ENCODE measurements at places on chromosomes 12 and 14.

DNA sequence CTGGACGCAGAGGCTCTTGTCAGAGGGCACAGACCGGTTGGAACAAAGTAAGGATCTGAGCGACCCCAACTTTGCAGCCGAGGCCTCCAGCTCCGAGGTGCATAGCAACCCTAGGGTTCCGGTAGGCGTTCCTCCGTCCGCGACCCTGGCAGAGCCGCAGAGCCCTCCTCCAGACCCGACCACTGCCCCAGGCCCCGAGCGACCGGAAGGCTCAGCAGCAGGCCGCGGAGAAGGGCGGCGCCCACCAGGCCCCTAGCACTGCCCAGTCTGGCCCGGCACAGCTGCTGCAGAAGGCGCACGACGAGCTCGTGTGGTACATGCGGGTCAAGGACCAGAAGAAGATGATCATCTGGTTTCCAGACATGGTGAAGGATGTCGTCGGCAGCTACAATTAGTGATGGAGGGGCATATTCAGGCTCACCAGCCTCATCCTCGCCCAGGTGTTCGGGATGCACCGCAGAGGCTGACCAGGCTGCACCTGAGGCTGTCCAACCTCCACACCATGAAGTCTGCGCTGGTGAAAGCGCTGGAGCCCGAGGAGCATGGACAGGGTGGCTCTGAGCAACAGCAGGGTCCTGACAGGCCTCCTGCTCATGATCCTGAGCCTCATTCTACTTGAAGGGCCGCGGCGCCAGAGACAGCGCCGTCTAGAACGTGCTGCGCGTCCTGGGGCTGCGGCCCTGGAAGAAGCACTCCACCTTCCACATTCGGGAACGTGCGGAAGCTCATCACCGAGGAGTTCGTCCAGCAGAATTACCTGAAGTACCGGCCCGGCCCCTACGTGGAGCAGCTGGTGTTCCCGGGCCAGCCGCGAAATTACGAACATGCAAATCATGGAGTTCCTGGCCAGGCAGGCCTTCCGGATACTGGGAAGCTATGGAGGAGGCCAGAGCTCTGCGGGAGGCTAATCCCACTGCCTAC is 24.5 kb downstream of the CAPS2 start:
- no peak for DNase-seq

- no peak for DNase-seq
These were observed 30.6 kb downstream of the TMEM132D start for GRCh38 chr12:129873111-129873832.

DNA sequence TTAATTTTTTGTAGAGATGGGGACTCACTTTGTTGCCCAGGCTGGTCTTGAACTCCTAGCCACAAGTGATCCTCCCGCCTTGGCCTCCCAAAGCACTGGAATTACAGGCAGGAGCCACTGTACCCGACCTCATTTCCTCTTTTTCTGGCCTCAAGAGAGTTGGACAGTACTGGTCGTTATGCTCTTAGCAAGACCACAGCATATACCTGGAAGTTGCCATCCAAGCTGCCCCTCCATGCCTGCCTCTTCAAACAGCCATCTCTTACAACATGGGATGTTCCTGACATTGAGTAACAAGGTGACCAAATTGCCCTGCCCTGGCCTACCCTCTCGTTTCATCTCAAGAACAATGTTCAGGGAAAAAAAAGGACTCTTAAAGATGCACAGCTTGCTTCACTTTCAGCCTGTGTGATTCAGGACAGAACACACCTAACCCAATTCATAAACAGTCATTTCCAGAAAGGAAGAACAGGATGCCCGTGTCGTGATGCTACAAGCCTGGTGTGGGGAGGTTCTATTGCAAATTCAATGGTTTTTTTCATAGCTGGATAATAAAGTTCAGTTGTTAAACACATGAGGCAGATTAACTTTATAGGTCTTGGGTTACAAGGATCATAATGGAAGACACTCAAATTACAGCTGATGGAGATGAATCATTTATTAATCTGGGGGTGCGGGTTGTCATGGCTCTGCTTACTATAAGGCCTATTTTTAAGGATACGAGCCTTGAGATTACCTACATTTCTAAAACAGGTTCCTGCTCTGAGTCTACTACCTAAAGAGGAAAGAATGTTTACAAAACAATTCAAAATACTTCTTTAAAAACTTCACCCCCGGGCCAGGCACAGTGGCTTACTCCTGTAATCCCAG is 11.9 kb downstream of the GLTP start:
- no peak for DNase-seq

GRCh38 chr12:93552427-93552826 is 20.0 kb upstream of the SOCS2 start:
- no peak for DNase-seq

GRCh38 chr12:77751939-77752338 is 78.8 kb upstream of the NAV3 start:
- no peak for DNase-seq

DNA sequence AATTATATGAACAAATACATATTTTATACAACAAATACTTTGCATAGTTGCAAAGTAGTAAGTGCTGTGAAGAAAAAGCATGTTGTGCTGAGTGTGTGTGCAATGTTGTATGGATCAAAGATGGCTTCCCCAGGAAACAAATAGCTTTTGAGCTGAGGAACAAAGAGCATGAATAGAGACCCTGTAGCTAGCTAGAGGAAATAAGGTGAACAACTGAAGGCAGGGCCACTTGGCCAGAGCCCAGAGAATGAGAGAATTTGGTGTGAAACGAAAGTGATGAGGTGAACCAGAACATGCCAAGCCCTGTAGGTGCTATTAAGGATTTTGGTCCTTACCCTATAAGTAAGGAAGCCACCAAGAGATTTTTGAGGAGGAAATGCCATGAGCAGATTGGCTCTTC is 17.1 kb downstream of the DYRK2 start:
- no peak for DNase-seq

- DNase-seq = no peak
These were observed 24.3 kb upstream of the CPM start for GRCh38 chr12:68957273-68957672.

Data from left renal pelvis (tissue), 4 donors.